ENCODE measurements at places on chromosomes 5 and 9. TPM values are rescaled to one million over a fixed set of nuclear protein-coding genes. Genes with fewer than 3 reads are reported as not detected.

Gene ZDHHC11
- 6.0 TPM for total RNA-seq

Gene ANKRD34B
- not detected for total RNA-seq

Gene ADRB2
- 0.54 TPM for total RNA-seq

Gene SLC45A2
- not detected for total RNA-seq

Gene TAF11L10
- not detected for total RNA-seq

Gene PCDHB3
- total RNA-seq = not detected

Gene SNAPC4
- total RNA-seq = 44.5 TPM

Data from activated T-cell treated with anti-CD3 and anti-CD28 coated beads, Interleukin-2, amount 50 U/mL, for 4 hours (primary cell).